PC-9 (cell line): ENCODE measurements at places on chromosomes 11 and 22. TPM values are rescaled to one million over a fixed set of nuclear protein-coding genes. Genes with fewer than 3 reads are reported as not detected.

The ACCS gene
- 44.6 and 48.9 TPM in 2 replicates for total RNA-seq

The P4HA3 gene
- total RNA-seq: 0.22 and 0.60 TPM in 2 replicates

DNA sequence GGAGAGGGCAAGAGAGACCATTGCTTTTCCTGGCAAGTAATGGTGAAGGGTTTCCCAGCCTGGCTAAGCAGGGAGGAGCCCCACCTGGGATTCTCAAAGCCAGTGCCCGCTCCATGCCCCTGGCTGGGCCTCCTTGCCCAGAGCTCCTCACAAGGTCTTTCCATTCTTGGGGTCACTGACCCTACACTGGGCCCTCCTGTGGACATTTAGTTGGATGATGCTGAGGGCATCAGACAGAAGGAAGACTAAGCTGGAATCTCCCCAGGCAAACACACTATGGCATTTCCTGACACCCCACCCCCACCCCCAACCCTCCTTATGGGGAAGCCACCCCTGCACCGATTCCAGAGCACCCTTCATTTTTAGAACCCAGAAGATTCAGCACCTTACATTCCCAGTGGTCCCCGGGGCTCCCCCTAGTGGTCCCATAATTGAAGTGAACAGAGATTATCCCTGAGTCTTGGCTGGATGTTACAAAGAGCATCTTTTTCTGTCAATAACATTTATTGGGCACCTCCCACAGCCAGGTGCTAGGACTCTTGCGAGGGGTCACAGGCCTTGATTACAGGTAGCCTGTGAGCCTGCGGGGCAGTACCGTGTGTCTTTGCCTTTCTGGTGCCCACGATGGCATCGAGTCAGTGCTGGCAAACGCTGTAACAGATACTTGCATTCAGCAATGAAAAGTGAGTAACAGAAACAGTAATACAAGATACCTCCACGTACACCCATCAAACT is 548.5 kb downstream of the BUD13 start:
- no peak overlapping the region for H3K4me3 ChIP-seq
- peak; percentile 11 for DNase-seq
- no peaks in the 10 kb centered on the region for H3K36me3 ChIP-seq
- H3K4me1 ChIP-seq: no peaks in the 10 kb centered on the region
- no peak overlapping the region for H3K27ac ChIP-seq

The EIF1AD gene
- 42.9 and 55.2 TPM in 2 replicates for total RNA-seq

The KCNA4 gene
- not detected in 2 replicates for total RNA-seq

DNA sequence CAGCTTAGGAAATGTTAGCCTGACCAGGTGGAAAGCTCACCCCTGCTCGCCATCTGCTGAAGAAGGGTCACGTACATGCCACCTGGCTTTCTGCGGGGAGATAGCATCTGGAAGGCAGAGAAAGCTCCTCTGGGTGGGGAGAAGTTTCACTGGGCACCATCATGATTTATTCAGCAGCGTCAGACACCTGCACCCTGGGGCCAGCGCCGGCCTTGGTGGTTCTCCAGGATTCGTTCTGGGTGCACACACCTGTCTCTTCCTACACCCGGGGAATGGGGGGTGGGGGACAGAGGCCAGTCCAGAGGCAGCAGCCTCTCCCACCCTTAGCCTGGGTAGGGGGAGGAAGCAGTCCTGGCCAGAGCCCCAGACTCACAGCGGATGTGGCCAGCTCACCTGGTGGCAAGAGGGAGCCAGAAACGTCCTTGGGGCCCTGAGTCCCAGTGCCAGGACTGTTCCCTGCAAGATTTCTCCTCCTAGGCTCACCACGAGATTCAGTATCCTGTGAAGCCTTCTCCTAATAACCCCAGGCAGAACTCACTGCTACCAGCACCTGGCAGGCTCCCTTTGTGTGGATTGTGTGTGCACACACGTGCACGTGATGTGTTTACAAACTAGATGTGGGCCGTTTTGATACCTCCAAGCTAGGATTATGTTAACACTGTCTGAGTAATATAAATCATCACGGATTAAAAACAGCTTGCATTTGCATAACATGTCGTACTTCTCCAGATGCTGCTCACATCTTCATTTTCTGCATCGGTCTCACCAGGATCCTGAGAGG is 17.3 kb upstream of the RASD2 start:
- no peaks in the 10 kb centered on the region for H3K36me3 ChIP-seq
- H3K27ac ChIP-seq: no peak overlapping the region
- H3K27me3 ChIP-seq: no peaks in the 10 kb centered on the region
- no peak overlapping the region for H3K4me3 ChIP-seq
- no peak for DNase-seq

The RRP7A gene
- 52.7 and 56.6 TPM in 2 replicates for total RNA-seq

- H3K4me1 ChIP-seq: no peaks in the 10 kb centered on the region
- H3K27ac ChIP-seq: no peak overlapping the region
- no peaks in the 10 kb centered on the region for H3K27me3 ChIP-seq
- no peak overlapping the region for H3K4me3 ChIP-seq
- DNase-seq: no peak
- H3K36me3 ChIP-seq: no peaks in the 10 kb centered on the region
Measured at GRCh38 chr11:40227730-40228129, 1231.7 kb downstream of the LRRC4C start.

DNA sequence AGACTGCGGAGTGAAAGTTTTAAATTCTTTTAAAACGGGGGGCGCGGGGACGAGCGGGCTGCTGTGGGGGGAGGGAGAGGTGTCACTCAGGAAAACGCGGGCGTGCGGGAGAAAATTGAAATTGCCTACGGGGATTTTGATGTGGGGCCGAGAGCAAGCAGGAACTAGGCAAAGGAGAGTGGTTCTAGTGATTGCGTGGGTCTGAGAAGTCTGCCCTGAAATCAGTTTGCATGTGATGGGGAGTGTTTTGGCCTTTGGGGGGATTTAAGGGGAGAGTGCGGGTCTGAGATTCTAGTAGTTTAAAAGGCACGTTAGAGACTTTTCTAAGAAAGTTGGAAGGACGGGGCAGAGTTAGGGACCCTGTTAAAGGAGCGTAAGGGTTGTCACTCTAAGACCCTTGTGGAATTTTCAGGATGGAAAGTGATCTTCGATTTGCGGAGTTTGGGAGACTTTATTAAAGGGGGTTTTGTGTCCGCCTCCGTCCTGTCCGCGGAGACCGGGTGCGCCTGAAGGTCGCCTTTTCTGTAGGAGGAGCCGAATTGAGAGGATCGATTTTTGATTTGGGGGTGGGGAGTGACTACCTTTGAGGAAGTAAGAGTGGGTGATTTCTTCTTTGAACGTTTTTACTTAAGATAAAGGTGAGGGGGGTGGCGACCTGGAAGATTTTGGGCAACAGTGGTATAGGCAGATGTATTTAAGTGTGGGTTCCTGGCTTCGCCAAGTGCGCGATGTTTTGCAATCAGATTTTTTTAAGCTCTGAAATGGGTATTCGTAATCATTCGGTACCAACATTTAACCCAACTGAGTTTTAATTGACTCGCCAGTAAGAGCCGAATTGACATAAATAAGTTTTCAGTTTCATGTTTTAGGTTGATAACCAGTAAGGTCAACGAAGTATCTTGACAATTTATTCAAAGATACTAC is 1.1 kb downstream of the EED start:
- H3K27me3 ChIP-seq: no peaks in the 10 kb centered on the region
- peak overlapping the region; percentile 67 for H3K4me3 ChIP-seq
- H3K27ac ChIP-seq: peak overlapping the region; percentile 92
- peaks cover 9% of the 10 kb centered on the region; the same call in 1 of the 2 replicates for H3K36me3 ChIP-seq
- H3K4me1 ChIP-seq: peaks cover 53% of the 10 kb centered on the region

GRCh38 chr11:33207408-33207985 is 46.2 kb upstream of the CSTF3 start:
- H3K4me3 ChIP-seq: no peak overlapping the region
- no peaks in the 10 kb centered on the region for H3K4me1 ChIP-seq
- no peaks in the 10 kb centered on the region for H3K36me3 ChIP-seq
- no peaks in the 10 kb centered on the region for H3K27me3 ChIP-seq
- no peak for DNase-seq
- no peak overlapping the region for H3K27ac ChIP-seq

The MMP1 gene
- 0.35 TPM in 1 of 2 replicates, not detected in the other for total RNA-seq

GRCh38 chr11:113730887-113731726 is 25.0 kb upstream of the TMPRSS5 start:
- no peaks in the 10 kb centered on the region for H3K27me3 ChIP-seq
- H3K4me3 ChIP-seq: no peak overlapping the region
- 0 out of 2 replicates have a peak, but pooled peaks cover 9% of the 10 kb centered on the region for H3K36me3 ChIP-seq
- no peak overlapping the region for H3K27ac ChIP-seq
- DNase-seq: peak; percentile 25
- no peaks in the 10 kb centered on the region for H3K4me1 ChIP-seq

The INS gene
- not detected in 2 replicates for total RNA-seq

GRCh38 chr11:121446752-121447156 is 5.4 kb upstream of the SORL1 start:
- H3K4me1 ChIP-seq: no peaks in the 10 kb centered on the region
- no peak overlapping the region for H3K4me3 ChIP-seq
- no peak overlapping the region for H3K27ac ChIP-seq

The PATE4 gene
- not detected in 2 replicates for total RNA-seq

The OR2AG2 gene
- total RNA-seq: 0.11 and 0.25 TPM in 2 replicates

DNA sequence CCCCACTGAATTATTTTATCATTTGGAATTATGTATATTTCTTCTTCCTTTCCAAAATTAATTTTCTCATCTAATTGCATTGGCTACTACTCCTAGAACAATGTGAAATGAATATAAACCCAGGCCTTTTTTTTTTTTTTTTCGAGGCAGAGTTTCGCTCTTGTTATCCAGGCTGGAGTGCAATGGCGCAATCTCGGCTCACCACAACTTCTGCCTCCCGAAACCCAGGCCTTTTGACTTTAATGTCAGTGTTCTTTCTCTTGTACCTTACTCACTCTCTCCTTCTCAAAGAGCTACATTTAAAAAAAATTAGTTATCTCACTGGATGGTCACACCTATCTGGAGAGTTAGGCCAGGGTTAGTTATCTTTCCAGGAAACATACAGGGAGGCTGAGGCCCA is 35.3 kb upstream of the LRRC32 start:
- no peaks in the 10 kb centered on the region for H3K27me3 ChIP-seq
- H3K4me1 ChIP-seq: peaks cover 21% of the 10 kb centered on the region
- no peak for DNase-seq
- no peak overlapping the region for H3K4me3 ChIP-seq
- H3K36me3 ChIP-seq: no peaks in the 10 kb centered on the region

The CEP126 gene
- 3.7 and 6.0 TPM in 2 replicates for total RNA-seq

GRCh38 chr11:17988465-17988864 is 24.4 kb downstream of the SERGEF start:
- peaks cover 8% of the 10 kb centered on the region; the same call in 1 of the 2 replicates for H3K36me3 ChIP-seq
- H3K27me3 ChIP-seq: no peaks in the 10 kb centered on the region
- no peak overlapping the region for H3K4me3 ChIP-seq
- H3K4me1 ChIP-seq: 0 out of 2 replicates have a peak, but pooled peaks cover 4% of the 10 kb centered on the region
- no peak overlapping the region for H3K27ac ChIP-seq

GRCh38 chr22:40300884-40301672 is 45.2 kb upstream of the ADSL start:
- H3K4me3 ChIP-seq: no peak overlapping the region
- DNase-seq: no peak
- peaks cover 13% of the 10 kb centered on the region for H3K36me3 ChIP-seq
- no peak overlapping the region for H3K27ac ChIP-seq

DNA sequence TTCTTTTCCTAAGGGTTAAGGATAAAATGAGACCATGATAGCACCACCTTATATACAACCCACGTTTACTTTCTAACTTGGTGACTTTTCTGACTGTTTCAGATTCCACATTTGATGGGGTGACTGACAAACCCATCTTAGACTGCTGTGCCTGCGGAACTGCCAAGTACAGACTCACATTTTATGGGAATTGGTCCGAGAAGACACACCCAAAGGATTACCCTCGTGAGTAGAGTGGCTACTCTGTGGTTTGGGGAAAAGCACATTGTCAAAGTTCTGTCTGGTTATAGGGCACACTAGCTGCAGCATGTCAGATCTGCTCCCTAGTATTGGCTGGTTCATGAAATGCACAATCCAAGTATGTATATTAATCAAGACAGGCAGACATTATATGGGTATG is 117.3 kb downstream of the SPON1 start:
- H3K27me3 ChIP-seq: no peaks in the 10 kb centered on the region
- H3K36me3 ChIP-seq: no peaks in the 10 kb centered on the region
- H3K4me3 ChIP-seq: no peak overlapping the region
- no peak for DNase-seq
- H3K4me1 ChIP-seq: no peaks in the 10 kb centered on the region

The PRR5L gene
- total RNA-seq: 4.9 and 5.1 TPM in 2 replicates

DNA sequence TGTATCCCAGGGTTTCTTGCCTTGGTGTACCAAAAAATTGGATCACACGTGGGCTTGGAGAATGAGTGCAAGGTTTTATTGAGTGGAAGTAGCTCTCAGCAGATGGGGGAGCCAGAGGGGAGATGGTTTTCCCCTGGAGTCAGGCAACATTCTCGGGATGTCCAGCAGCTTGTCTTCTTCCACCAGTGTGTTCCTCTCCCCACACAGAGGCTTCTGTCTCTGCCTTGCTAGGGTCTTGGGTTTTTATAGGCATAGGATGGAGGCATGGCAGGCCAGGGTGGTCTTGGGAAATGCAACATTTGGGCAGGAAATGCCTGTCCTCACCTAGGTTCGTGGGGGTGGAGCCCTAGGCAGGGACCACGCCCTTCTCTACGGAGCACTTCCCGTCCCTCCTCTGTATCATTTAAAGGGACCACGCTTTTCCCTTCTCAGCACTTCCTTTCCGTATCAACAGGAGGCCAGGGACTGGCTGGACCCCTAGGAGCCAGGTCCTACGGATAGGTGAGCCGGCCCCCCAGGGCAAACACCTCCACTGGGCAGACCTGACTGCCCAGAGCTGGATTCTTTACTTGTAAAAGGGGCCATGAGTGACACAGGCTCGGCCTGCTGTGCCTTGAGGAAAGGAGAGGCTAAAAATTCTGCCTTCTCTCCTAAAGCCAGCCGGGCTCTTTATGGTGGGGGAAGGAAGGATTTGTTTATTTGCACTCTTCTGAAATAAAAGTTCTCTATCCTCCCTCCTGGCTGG is 55.3 kb upstream of the CCDC188 start:
- no peaks in the 10 kb centered on the region for H3K27me3 ChIP-seq
- peaks cover 20% of the 10 kb centered on the region for H3K4me1 ChIP-seq
- DNase-seq: peak; percentile 49
- peak overlapping the region; percentile 94 for H3K4me3 ChIP-seq

DNA sequence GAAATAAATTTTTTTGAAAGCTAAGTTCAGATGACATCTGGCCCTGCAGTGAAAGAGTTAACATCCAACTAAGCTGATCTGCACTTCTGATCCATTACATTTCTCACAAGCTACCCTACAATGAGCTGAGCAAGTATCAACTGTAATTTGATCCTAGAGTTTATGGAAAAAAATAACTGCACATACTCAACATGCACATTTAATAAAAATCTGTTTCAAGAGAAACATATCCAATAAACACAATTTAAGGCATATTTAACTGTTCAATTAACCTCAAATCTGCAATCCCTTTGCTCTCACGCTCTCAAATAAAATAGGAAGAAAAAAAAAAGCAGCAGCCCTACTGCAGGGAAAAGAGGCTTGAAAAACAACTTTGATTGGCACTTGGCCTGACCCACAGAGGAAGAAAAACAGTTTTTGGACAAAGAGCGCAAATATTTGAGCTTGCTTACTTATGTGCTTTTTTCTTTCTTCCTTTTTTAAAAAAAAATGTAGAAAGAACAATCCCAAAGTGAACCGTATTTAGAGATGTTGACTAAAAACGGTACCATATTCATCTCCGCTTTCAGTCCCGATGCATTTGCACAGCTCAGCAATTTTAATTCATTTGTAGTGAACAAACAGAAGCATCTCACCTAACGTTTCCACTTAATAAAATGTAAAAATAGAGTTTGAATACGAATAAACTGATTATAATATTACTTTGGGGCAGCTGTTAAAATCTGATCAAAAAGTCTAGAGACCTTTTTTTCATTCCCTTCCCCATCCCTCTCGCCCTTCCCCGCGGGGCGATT is 1.6 kb downstream of the SESN3 start:
- peaks cover 26% of the 10 kb centered on the region; the same call in 1 of the 2 replicates for H3K27me3 ChIP-seq
- H3K36me3 ChIP-seq: no peaks in the 10 kb centered on the region
- DNase-seq: no peak
- no peak overlapping the region for H3K27ac ChIP-seq
- H3K4me1 ChIP-seq: no peaks in the 10 kb centered on the region; the same call in 1 of the 2 replicates
